ENCODE measurements at places on chromosomes 11 and 22.

GRCh38 chr11:110261195-110262071 is 35.0 kb downstream of the RDX start:
- no peak for DNase-seq

DNA sequence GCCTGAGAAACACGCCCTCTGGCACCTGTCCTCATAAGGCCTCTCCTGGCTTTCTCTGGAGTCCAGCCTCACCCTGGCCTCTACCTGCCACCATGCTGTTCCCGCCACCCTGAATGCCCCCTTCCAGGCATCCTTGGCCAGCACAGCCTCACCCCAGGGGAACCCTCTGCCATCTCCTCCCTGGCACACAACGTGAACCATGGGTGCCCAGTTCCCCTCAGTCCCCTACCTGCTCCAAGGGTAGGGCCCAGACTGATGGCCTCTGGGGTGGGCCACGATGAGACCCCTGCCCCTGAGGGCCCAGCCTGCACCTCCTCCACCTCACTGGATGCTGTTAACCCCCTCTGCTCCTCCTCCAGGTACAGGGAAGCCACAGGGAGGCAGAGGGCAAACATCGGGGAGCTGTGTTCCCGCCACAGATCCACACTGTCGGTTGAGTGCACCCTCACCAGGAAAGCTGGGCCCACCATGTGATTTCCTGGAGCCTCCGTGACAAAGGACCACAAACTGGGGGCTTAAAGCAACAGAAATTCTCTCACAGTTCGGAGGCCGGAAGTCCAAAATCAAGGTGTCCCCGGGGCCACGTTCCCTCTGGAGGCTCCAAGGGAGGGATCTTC is 169.6 kb downstream of the BRD1 start:
- no peak for DNase-seq

- DNase-seq: no peak
Observed at GRCh38 chr22:22341736-22342135, 97.2 kb downstream of the VPREB1 start.

DNA sequence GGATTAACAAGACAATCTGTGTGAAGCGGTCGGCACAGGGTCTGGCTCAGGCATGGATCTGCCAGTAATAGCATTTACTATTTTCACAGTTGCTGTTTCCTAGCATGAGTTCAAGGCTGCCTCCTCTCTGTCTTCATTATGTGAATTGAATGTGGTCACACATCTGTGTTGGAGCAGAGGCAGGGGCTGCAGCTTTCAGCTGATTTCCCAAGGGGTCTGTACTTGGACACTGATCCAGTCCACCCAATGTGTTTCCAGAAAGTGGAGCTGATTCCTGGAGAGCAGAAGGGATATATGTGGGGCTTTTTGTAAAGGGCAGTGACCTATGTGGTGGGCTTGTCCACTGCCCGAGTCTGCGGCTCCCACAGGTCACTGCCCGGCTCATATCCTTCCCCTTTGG is 3.5 kb upstream of the CELSR1 start:
- no peak for DNase-seq

GRCh38 chr11:57224537-57224936 is 12.5 kb downstream of the APLNR start:
- DNase-seq: peak; percentile 55

- DNase-seq: no peak
Observed at GRCh38 chr22:19766511-19767426, 6.2 kb downstream of the TBX1 start.

DNA sequence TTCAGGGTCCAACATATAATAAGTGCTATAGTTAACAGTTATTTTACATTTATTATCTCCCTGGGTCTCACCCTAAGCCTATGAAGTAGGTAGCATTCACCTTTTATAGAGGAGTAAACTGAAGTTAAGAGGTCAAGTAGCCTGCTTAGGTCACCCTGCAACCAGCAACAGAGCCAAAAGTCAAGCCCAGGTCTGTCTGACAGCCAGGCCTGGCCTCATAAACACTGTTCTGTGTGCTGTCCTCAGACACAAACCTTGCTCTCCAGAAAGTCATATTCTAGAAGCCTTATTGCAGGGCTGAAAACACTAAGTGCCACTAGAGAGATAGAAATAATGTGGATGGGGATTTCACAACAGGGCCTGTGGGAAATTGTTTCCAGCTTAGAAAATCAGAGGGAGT is 59.3 kb downstream of the BDNF start:
- no peak for DNase-seq

DNA sequence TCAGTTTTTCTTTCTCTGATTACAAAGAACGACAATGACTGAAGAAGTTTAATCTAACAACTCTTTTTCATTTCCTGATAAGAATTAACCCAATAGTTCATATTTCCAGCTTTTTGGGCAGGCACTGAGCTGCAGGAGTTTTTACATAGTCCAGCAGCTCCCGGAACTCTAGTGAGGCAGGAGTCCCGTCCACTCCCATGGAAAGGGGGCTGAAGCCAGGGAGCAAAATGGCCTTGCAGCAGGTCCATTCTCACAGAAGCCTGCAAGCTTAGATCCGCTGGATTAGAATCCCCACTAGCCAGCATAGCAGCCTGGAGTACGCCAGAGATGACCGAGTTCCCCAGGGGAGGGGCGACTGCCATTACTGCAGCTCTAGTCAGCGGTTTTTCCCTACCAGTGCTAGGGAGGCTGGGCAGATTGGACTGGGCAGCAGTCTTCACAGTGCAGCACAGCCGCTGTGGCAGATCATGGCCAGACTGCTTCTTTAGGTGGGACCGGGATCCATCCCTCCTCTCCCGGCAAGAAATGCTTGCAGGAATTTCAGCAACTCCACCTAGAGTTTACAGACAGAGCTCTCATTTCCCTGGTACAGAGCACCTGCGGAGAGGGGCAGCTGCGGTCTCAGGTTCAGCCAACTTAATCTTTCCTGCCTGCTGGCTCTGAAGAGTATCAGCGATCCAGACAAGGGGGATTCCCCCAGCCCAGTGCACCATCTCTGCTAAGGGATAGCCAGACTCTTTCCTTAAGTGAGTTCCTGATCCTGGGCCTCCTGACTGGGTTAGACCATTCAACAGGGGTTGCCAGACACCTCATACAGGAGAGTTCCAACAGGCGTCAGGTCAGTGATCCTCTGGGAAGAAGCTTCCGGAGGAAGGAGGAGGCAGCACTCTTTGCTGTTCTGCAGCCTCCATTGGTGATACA is 742 bp upstream of the CASP4 start:
- DNase-seq: peak; percentile 19

GRCh38 chr11:103709371-103709770 is 327.1 kb upstream of the DDI1 start:
- DNase-seq: no peak

- DNase-seq: peak; percentile 42
Observed at GRCh38 chr11:32884770-32885384, 7.7 kb upstream of the QSER1 start.

DNA sequence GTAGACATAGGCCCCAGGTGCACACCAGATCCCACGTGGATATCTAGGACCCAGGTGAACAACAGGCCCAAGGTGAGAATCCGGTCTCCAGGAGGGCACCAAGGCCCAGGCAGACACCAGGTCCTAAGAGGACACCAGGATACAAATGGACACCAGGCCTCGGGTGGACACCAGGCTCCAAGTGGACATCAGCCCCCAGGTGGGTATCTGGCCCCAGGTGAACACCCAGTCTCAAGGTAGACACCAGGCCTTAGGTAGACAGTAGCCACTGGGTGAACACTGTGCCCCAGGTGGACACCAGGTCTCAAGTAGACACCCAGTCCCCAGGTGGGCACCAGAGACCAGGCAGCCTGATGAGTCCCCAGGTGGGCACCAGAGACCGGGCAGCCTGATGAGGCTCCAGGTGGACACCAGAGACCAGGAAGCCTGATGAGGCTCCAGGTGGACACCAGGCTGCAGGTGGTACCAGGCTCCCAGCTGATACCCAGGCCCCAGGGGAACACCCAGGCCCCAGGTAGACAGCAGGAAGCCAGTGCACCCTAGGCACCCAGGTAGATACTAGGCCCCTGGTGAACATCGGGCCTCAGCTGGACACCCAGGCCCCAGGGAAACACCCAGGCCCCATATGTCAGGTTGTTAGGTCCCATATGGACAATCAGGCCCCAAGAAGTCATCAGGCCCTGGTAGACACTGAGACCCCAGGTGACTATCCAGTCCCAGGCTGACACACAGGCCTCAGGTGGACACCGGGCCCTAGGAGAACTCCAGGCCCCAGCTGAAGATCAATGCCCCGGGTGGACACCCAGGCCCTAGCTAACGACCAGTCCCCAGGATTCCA is 55.1 kb upstream of the SEPTIN5 start:
- no peak for DNase-seq

GRCh38 chr11:80383655-80384054 is 942.8 kb upstream of the TENM4 start:
- no peak for DNase-seq

GRCh38 chr11:7577291-7578190 is 63.7 kb downstream of the PPFIBP2 start:
- peak; percentile 47 for DNase-seq

Measured in ELR (cell line).